NCI-H524 (cell line): ENCODE measurements at places on chromosomes 1 and 21.
A peak's percentile ranks its signal among the peaks of the same experiment; 100 is the strongest.

GRCh38 chr1:114690148-114690547 is 5.2 kb downstream of the AMPD1 start:
- DNase-seq: no peak

DNA sequence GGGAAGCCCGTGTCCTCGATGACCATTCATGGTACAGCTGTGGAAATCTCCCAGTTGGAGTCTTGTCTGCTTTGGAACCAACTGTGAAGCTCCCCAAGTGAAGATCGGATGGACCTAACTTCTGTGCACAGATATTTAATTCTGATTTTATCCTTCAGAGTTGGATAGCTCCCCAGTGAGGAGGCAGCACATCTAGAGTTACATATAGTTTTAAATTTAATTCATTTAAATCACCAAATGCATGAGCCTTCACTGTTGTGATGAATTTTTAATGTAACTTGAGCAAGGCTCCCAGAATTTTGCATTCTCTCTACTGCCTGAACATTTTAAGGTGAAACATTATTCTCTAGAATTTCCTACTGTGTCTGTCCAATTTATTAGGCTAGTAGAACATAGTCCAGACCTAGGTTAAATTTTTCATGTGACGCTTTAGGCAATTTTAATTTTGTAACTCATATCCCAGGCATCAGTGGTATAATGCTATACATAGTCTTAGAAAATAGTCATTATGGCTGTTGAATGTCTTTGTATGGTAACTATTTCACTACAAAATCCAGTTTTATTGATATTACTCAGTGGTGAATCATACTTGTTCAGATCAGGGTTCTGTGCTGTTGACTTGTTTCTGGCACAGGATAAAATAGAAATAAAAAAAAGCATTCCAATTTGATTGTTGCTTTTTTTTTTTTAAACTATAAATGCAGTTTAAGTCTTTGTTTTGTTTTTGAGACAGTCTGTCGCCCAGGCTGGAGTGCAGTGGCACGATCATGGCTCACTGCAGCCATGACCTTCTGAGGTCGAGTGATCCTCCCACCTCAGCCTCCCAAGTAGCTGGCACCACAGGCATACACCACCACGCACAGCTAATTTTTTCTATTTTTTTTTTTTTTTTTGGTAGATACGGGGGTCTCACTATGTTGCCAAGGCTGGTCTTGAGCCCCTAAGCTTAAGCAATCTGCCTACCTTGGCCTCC is 66.9 kb downstream of the PRDM2 start:
- no peak for DNase-seq

GRCh38 chr1:84436876-84437655 is 38.8 kb downstream of the DNASE2B start:
- no peak for DNase-seq

DNA sequence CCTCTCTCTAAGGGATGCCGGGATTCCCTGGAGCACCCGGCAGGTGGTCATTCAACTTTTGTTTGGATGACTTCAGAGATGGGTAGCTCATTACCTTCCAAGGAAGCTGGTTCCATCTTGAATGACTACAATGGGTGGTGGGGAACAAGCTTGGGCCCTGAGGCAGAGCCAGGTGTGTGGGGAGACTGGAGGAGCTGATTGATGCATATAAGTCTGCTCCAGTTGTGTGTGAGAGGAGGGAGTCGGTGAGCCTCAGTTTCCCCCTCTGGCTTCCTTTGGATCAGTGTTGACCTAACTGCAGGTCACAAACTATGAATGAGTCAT is 133.8 kb upstream of the ZBTB40 start:
- DNase-seq: no peak

- DNase-seq: no peak
Measured at GRCh38 chr21:31752352-31752751, 20.4 kb upstream of the SCAF4 start.

DNA sequence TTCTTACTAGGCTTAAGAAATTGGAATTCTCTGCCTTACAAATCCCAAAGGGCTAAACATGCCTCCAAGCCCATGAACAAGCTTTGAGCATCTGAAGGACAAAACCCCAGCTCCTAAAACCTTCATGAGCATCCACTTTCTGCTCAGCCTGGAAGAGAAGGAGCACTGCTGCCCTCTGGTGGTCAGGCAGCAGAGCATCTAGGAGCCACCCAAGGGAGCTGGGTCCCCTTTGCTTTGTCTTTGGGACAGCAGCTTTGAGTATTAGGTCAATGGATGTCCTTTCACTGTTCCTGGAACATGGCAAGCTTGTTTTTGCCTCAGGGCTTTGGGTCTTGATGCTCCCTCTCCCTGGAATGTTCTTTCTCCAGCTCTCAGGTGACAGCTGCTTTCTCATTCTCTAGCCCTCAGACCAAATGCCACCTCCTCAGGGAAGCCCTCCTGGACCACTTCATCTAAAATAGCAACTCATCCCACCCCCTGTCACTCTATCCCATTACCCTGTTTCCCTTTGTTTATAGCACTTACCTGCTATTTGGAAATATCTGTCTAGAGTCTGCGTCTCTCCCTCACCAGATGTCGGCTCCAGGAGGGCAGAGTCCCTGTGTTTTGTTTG is 25.7 kb downstream of the RAB7B start:
- DNase-seq: peak; percentile 58

GRCh38 chr1:19704247-19705113 is 39.8 kb downstream of the HTR6 start:
- peak; percentile 58 for DNase-seq
